ENCODE measurements at places on chromosomes 4 and X.
A peak's percentile ranks its signal among the peaks of the same experiment; 100 is the strongest.

DNA sequence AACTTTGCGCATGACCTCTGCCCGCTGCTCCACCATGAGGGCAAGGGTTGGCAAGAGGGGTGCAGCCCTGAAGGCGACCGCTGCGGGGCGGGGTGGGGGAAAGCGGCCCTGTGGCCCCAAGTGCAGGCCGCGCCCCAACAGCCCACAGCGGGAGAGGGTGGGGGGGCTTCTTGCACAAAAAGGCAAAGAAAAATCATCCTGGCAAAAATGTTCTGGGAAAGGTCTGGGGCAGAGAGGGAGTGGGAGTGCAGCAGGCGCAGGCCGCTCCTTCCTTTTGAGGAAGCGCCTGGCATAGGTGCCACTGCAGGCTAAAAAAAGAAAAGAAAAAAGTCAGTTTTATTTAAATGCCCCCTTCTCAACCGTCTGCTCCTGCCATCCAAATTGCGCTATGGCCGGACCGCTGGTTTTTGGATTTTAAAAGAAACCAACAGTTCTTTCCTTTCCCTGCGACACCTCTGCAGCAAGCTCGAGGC lies 1.4 kb downstream of the ARX start:
- no peak for DNase-seq

DNA sequence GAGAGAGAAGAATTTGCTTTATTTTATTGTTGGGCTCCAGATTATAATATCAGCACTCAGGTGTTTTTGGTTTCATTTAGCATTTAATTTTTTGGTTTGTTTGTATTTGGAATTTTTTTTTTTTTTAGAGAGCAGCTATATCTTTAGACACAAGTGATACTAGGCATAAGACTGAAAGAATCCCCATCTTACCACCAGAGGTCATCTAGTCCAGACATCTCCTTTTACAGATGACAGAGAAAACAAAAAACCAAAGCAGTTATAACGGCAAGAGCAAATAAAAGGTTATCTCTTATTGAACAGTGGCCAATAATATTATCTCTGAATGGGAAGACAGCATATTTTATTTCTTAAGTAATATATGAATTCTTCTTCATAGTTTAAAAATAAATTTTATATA lies 22.8 kb downstream of the USP38 start:
- DNase-seq = no peak

DNA sequence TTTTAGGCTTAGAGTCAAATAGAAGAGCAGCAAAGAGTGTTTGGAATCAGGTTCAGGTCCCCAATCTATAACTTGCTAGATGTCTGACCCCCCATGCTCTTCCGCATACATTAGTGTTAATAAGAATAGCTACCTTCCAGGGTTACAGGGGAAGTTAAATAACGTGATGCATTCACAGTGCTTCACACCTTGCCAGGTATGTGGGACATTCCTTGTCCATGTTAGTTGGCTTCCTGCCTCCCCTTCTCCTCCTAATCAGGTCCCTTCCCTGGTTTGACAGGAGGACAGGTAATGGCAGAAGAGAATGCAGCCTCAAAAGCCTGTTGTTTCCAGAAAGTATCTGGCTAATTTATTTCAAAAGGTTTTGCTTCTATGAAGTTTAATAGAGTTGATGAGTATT lies 248.7 kb downstream of the MID1IP1 start:
- no peak for DNase-seq

- no peak for DNase-seq
These were observed 1.5 kb downstream of the TMEM271 start for GRCh38 chr4:574346-575161.

GRCh38 chr4:8281519-8282133 lies 12.1 kb downstream of the HTRA3 start:
- no peak for DNase-seq

DNA sequence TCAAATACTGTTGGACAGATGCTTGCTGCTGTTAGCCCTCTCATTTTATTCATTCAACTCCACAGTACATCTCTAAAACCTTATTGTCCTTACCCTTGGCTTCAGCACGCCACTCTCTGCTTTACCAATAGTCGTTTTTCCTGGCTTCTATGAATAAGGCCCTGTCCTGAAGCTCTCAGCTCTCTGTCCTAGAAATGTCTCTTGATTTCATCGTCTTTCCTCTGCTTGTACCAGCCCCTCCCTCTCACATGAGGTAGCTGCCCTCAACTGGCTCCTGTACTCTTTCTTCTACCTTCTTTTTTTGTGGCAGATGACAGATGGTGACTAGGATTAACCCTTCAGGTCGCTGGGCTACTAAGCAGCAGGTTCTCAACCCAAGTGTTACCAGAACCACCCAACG lies 11.4 kb downstream of the ADGRA3 start:
- no peak for DNase-seq

DNA sequence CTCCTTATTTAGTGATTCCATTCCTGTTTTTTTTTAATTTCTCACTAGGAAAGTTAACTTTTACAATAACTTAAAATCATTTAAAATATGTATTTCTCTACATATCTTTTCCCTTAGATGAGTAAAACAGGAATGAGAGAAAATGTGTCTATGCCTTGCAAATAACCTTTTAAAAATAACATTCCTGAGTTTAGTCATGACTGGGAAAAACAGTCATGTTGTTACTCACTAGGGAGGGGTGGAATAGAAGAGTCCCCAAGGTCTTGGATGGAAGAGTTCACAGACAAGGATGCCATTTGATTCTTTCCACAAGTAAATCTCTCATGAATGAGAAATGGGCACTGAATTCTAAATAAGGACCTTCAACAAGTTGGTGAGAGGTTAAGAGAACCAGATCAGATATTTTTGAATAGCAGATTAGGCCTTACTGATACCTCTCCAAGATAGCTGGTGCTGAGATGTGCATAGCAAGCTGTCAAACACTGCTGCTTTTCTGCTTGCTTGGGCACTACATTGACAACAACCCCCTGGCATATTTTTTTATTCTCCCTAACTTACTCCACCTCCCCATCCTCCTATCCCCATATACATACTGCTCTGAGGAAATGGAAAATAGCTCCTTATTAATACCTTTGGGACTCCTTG lies 25.1 kb downstream of the UGDH start:
- DNase-seq = no peak

DNA sequence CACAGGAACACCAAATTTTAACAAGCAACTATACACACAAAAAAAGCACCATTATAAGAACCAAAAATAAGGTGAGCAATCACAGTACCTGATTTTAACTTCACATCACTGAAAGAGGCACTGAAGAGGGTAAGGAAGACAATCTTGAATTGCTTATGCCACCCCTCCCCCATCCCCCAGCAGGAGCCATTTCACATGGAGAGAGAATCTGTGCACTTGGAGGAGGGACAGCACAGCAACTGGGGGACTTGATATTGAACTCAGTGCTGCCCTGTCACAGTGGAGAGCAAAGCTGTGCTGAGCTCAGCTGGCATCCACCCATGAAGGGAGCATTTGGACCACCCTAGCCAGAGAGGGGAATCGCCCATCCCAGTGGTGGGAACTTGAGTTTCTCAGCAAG lies 56.0 kb downstream of the NUDT11 start:
- no peak for DNase-seq

DNA sequence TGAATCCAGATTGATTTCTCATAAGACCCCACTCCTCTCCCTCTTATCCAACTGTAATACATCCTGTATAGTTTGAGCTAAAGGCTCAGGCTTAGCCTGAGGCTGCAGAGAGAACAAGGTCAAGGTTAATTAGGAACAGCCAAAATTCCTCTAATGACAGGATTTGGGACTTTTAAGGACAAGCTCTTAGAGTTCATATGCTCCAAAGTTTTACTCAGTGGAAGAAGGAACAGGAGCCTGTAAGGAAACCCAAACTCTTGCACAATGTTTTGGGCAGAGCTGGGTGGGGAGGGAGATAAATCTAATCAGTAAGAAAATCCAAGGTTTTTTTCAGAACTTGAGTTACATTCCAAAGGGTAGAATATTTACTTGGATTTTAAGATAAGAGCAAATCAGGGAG lies 238.8 kb downstream of the QDPR start:
- no peak for DNase-seq

GRCh38 chr4:5897674-5898073 lies 4.8 kb upstream of the CRMP1 start:
- DNase-seq = no peak

- no peak for DNase-seq
These were observed 134.2 kb downstream of the PWWP3B start for GRCh38 chrX:106302304-106302703.

GRCh38 chrX:118493016-118493415 lies 2.6 kb upstream of the DOCK11 start:
- no peak for DNase-seq

- no peak for DNase-seq
These were observed 305.9 kb downstream of the ADGRL3 start for GRCh38 chr4:61505773-61506685.

GRCh38 chr4:17760626-17761025 lies 20.8 kb downstream of the FAM184B start:
- no peak for DNase-seq

- DNase-seq = no peak
These were observed 77.6 kb downstream of the FBXL5 start for GRCh38 chr4:15577508-15577907.

- no peak for DNase-seq
These were observed 56.2 kb downstream of the UGT2B10 start for GRCh38 chr4:68871809-68872642.

DNA sequence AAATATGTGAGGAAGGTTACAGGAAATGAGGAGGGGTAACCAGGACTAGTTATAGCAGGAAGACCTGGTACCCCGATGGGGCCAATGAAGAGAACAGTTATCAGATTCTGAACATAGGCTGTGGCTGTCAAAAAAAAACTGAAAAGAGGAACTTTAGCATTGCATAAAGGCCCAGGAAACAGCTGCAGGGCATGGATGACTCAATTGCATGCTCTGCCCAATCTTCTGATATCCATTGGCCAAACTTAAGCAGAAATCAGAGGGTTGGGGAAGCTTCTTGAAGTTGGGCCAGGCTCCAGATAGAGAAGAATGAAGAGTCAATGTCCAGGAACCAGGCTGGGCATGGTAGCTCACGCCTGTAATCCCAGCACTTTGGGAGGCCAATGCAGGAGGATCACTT lies 1222.4 kb upstream of the PRKX start:
- DNase-seq = no peak

DNA sequence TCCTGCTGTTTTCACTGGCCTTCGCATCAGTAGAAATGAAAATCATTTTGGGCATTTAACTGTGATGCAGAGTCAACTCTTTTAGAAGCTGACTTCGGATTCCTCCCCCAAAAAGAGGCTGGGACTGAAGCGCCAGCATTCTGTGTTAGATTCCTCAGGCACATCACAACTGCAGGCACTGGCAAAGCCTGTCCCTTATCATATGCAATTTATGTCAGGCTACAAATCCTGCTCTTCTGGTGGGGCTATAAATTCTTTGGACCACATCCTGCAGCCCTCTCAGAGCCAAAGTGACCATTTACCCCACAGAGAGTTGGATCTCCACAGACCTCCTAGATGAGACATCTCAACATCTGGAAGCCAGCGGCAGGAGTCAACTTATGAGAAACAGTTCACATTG lies 138.4 kb downstream of the CBR4 start:
- no peak for DNase-seq

DNA sequence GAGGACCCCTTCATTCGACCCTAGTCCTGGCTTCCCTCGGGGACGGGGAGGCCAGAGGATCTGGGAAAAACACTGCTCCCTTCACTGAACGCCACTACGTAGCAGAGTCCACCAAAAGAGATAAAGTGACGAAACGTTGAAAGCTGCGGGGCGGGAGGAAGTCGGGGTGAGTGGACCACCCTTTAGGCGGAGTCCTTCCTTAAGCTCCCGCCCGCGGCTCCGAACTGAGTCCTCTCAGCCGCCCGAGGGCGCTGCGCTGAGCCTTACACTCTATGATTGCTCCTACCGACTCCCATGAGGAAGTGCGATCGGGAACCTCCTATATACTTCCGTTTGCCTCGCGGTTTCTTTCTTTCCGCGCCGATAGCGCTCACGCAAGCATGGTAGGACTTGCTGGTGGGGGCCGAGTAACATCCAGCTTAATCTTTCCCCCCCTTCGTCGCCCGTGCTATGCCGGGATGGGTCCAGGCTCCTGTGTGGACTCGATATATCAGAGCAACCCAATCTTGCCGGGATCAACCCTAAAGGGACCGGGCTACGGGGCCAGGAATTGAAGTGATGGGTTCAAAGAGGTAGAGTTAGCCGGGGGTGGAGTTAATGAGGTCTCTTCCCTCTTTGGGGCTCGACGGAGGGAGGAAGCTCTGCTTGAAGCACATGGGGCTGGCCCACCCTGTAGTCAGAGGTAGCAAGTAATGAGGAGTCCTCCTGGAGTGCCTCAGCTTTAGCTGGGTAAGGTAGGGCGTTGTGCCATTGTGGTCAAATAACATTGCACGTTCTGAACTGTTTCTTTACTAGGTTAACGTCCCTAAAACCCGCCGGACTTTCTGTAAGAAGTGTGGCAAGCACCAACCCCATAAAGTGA lies at the start of gene RPL36A:
RPL36A (plus strand) TSS at position 348 of the 862 bp plus-strand sequence; CDS start at position 381, 33 bp downstream.
- DNase-seq = peak; percentile 86

DNA sequence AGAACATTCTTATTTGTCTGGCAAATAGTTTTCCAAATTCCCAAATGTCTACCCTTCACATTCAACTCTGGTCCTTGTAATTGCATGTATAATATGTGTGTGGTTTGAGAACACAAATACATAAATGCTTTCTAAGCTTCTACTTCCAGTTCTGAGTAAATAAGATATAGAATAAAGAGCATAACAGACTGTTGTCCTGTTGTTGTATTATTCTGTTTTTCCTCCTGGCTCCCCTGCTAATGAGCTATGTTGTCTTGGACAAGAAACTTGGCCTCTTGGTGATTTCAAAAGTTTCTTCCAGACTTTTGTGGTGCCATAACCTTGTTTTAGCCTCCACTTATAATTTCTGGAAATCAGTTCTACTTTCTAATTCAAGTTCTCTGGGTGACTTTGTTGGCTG lies 75.3 kb upstream of the USP38 start:
- DNase-seq = no peak

DNA sequence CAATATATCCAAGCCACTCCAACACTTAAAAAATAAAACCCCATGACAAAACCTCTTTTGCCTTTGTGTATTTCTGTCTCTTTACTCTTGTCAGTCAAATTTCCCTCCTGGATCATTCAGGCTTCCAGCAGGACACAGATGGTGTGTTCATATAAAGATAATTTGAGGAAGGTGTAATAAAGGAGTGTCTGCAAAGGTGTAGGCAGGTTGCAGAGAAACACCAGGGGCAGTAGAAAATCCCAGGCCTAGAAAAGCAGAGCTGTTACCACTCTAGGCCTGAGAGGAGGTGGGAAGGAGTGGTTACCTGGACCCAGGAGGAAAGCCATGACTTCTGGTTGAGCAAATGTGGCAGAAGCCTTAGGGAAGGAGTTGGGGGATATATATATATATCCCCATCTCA lies 28.8 kb downstream of the CHRNA9 start:
- DNase-seq = no peak

GRCh38 chr4:42891644-42892043 lies 869 bp upstream of the GRXCR1 start:
- DNase-seq = no peak

DNA sequence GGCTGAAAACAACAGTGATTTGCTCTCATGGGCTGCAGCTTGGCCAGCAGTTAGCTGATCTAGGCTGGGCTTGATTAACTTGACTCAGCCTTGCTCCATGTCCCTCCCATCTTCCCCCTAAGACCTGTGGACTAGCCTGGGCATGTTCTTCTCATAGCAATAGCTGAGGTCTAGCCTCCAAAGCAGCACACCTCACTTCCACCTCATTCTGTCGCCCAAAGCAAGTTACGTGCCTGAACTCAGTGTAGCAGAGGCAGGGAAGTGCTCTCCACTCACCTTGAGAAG lies 62.2 kb downstream of the EVC start:
- DNase-seq = no peak
